Activated naive CD4-positive, alpha-beta T cell treated with Interleukin-2 at 50 U/mL for 16 hours (primary cell): ENCODE measurements at places on chromosomes 5 and 9.
A peak's percentile ranks its signal among the peaks of the same experiment; 100 is the strongest.

- no peak for DNase-seq
These were observed 15.9 kb downstream of the NFIL3 start for GRCh38 chr9:91407580-91408318.

DNA sequence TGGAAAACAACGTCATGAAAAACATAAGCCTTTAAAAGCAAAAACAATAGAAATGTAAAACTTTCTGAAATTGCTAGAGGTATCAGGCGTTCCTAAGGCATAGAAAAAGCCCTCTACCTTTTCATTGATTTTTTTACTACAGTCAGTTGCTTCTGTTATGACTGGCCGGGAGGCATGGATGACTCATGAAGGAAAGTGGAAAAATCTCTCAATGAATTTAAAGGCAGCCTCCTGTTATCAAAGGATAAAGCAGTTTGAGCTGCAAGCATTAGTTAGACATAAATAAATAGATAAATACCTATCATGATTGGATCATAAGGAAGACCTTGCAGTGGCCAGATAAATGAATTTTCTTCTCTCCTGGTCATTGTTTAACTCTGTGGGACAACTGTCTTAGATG is 281.6 kb downstream of the MAST4 start:
- DNase-seq = no peak

DNA sequence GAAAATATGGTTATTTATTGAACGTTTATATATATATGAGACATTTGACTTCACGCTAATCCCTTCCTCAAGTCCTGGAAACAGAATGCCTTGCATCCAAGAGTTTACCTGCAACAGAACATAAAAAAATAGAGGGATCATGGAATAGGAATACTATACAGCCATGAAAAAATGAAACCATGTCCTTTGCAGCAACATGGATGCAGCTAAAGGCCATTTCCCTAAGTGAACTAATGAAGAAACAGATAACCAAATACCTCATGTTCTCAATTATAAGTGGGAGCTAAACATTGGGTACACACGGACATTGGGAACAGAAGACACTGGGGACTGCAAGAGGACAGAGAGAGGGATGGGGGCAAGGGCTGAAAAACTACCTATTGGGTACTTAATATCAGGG is 13.0 kb downstream of the BAAT start:
- no peak for DNase-seq

- DNase-seq = no peak
These were observed 40.7 kb upstream of the CACNA1B start for GRCh38 chr9:137836831-137837241.

GRCh38 chr5:178182158-178182876 is 4.9 kb downstream of the GMCL2 start:
- no peak for DNase-seq

GRCh38 chr5:77852514-77853352 is 76.6 kb upstream of the TBCA start:
- DNase-seq = peak; percentile 6

DNA sequence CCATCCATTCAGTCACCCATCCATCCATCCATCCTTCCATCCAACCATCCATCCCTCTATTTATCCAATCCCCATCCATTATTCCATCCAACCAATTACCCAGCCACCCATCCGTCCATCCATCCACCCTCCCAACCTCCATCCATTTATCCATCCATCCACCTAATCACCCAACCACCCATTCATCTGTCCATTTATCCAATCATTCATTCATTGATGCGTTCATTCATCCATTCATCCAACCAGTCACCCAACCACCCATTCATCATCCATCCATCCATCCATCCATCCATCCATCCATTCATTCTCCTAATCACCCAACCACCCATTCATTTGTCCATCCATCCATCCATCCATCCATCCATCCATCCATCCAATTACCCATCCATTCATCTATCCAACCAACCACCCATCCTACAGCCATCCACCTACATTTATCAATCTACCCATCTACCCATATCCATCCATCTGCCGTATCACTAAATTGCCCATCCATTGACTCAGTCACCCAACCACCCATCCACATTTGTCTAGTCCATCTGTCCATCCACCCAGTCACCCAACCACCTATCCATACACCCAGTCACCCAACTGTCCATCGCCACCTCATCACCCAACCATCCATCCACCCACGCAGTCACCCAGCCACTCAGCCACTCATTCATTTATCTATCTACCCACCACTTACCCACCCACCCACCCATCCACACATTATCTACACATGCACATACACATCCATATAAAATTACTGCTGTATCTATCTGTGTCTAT is 165.4 kb downstream of the TRIO start:
- no peak for DNase-seq

DNA sequence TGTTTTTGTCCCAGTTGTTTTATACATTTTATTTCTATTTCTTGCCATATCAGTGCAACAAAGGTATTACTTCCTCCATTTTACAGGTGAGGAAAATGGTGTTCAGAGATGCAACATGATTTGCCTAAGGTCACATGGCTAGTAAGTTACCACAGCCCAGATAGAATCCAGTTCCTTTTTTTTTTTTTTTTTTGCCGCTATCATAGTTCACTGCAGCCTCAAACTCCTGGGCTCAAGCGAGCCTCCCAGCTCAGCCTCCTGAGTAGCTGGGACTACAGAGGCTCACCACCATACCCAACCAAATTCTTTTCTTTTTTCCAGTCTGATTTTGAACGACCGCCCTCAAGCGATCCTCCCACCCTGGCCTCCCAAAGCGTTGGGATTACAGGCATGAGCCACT is 480 bp upstream of the CCDC69 start:
- DNase-seq = no peak

DNA sequence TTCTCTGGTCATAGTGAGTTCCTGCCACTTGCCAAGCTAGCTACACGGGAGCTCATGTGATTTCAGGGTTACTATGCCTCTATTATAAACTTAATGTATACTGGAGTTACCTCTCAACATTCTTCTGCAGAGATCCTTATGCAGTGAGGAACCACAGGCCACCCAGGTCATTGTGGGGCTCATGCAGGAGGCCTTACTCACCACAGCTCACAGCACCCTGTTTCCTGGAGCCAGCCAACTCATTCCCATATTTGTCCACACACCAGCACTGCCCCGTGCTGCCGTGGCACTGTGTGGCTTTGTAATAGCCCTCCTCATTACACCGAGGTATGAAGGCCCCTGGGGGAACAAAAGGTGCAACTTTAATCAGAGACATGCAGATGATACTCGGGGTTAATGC is 520.0 kb downstream of the SPOCK1 start:
- no peak for DNase-seq

DNA sequence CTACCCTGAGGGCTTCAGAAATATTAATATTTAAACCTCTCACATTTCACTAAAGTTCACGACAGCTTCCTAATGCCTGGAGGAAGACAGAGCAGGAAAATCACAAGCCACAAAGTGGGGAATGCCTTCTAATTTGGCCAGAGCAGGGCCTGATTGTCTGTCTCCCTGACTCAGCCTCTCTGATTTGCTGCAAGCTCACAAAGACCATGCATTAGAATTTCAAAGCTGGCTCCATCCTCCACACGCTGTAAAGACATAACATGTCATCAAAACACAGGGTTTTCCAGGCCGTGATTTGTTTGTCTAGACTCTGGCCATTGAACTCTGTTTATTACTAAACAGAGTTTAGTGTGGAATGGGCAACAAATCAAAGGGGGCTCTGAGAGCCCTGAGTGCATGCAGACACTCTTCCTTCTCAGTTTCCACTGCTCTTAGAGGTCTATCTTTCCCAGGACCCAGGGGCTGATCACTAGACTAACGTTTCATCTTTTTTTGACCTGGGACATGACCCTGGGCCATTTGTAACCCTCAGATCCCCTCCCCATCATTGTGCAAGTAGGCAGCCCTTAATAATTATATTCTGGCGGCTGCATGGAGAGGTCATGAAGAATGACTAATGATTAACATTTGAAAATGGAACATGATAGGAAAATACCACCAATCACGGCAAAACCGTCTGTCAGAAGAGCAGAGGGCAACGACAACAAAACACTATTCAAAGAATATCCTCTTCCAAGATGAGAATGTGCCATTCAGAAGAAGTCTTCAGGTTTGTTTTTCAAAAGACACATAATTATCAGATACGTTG is 140.2 kb downstream of the ENC1 start:
- no peak for DNase-seq

- no peak for DNase-seq
These were observed 154.1 kb downstream of the SNX18 start for GRCh38 chr5:54671681-54672080.

- no peak for DNase-seq
These were observed 145.7 kb downstream of the SEMA6A start for GRCh38 chr5:116428966-116429365.

DNA sequence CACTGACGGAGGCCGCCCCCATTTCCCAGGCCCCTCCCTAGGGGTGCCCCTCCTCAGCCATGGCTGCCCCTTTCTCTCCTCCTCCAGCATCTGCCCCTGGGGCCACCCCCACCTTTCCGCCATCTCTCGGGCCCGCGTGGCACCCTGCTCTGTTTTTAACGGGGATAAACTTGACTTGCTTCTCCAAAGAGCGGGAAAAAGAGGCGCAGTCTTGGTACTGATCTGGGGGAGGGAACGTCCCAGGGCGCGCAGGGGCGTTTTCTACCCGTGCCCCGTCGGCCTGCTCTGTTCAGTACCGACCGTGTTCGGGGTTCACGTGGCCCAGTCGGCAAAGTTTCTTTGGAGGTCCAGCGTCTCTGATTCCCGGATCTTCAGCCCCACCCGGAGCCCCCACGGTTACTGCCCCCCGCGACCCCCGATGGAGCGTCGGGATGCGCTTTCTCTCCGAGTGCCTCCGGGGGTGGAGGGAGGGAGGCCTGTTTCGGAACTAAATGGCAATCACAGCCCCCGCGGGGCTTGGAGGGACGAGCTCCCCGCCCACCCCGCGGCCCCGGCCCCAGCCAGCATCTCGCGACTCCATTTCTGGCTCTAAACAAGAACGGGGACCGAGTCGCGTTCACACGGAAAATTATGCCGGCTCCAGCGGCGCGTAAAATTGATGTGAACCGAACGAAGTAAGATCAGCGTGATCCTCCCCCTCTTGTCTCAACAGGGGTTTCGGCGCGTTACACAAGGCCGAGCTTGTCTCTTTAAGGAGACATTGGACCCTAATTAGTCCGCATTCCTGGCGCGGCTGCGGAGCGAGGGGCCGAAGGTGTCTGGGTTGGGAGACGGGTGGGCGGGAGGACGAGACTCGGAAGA is 1.1 kb upstream of the TLE4 start:
- peak; percentile 46 for DNase-seq

- DNase-seq = no peak
These were observed 110.7 kb upstream of the MAMDC2 start for GRCh38 chr9:69932901-69933300.

GRCh38 chr9:128636556-128637530 is 19.8 kb downstream of the DYNC2I2 start:
- DNase-seq = no peak

GRCh38 chr5:156197042-156197635 is 129.8 kb upstream of the SGCD start:
- DNase-seq = no peak

- no peak for DNase-seq
These were observed 176.4 kb upstream of the ANKRD55 start for GRCh38 chr5:56409331-56410190.

DNA sequence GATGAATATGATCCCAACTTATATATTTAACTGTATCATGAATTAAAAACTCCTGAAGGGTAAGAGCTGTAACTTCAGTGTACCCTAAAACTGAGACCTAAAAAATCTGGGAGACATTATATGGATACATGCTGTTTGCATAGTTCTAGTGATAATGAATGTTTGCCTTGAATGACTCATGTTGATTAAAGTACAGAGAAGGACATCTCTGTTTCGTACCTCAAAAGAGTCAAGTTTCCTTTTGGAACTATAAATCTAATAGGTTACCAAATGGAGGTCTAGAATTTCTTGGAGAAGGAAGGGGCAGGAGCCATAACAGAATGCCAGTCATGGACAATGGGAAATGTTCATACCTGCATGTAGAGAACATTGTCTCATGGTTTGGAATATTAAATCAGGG is 168.1 kb downstream of the SNCAIP start:
- DNase-seq = no peak

- DNase-seq = no peak
These were observed 1.3 kb upstream of the ISL1 start for GRCh38 chr5:51381761-51382474.

GRCh38 chr5:59069438-59070079 is 486.7 kb downstream of the RAB3C start:
- DNase-seq = no peak

DNA sequence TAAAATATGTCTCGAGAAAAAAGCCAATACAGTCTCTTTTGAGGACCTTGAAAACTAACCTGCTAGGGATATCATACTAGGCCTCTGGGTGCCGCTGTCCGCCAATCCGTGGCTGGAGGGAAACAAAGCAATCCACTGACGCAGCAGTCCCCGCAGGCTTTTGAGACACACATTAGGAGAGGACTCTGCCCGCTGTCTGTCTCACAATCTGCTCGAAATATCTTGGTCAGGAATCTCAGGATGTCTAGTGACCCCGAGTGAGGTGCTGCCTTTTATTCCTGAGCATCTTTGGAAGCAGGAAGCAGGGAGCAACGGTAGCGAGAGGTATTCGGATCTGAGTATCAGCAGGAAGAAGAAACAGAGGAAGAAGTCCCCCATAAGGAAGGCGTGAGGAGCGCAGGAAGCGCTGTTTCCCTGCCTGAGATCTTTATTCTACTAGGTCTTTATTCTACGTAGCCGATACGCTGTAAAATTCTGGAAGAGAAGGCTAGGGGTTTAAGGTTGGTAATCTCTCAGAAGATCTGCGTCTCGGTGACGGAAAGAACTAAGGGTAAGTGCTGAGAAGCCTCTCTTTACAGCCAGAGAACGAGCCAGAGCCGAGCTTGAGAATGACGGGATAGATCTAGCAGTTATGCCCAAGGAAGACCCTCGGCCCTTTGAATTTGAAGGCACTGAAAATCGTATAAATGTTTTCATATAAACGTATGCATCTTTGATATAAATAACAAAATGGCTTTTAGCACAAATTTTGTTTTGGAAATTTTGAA is 4.0 kb upstream of the PCDHGA1 start:
- DNase-seq = peak; percentile 77

- DNase-seq = peak; percentile 58
These were observed 172.3 kb downstream of the GNA14 start for GRCh38 chr9:77475641-77476473.

DNA sequence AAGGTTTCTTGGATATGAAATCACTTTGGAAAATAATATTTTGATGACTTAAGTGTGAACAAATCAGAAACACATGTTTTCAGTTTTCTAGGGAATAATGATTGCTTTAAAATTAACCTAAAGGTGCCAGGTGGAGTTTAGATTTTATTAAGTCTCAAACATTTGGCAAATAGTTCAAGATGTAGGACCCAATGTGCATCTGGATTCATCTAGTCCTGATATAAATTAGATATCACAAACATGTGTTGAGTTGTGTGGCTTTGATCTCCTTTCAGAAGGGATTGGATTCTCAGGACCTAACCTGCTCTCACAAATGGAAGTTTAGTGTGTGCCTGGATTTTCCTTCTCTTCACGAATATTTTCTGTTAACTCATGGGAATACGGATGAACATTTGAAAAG is 291.4 kb upstream of the ISL1 start:
- no peak for DNase-seq

DNA sequence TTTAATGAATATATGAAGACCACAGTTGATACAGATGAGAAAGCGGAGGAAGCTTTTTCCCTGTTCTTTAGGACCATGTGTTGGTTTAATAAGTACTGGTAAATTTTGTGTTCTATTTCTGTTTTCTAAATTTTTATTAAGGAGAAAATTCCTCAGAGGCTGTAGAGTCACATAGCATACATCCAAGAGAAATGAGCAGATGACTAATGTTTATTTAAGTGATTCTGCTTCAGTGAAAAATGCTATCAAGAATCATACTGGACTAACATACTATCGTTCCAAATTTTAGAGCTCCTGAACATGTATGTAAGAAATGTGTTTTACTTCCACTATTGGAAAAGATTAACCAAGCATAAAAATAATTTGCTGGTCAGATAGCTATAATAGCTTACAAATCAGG is 115.0 kb downstream of the KIAA1958 start:
- no peak for DNase-seq
